ENCODE measurements at places on chromosomes 4 and X.

- DNase-seq, result no peak
These were observed 61.0 kb downstream of the CHRNA9 start for GRCh38 chr4:40395908-40396793.

DNA sequence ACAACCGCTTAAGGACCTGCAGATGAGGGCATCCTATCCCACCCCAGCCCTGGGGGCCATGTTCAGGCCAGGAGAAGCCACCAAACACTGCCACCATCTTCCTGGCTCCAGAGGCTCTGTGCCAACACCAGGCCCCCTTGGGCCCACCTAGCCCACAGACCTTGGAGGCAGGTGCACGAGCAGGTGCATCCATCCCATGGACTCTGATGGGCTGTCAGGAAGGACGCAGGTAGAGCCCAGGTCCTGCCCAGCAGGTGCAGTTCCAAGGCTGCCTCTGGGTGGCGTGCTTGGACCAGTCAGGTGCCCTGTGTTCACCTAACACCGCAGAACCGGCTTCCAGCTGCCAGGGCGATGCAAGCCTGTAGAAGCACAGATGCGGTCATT lies 22.8 kb upstream of the PDE6B start:
- no peak for DNase-seq

DNA sequence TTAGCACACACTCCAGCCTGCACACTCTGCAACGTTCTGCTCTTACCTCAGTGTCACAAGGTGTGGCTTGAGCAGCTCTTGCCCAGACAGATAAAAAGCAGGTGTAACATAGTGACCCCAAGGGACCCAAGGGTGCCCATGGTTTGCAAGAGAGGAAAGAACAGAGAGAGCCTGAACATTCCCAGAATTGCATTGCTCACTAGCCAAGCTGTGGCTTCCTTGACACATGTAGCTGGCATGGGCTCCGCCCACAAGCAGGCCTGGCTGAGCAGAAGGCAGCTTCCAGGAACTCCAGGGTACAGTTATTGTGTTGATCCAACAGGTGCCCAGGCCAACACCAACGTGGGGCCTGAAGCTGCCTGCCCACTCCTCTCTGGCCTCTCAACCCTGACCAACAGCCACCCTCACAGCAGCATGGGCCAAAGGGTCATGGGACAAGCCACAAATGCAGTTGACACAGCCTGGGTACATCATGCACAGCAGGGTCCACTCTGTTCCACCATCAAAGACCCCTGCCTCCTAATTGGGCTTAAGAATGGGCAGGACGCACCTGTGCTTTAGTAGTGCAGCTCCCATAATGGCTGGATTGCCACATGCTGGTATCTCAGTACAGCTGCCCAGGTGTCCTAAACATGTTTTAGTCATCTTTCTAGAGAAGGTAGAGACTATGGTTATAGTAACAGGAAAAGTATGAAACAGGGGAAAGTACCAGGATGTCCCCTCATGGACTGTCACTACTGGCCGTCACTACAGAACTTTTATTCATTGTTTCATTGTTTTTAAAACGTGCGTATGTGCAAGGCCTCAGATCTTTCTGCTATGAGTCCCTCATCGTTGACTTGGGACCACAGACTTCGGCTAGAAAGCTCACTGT lies 73.7 kb upstream of the ACSL1 start:
- DNase-seq, result no peak

DNA sequence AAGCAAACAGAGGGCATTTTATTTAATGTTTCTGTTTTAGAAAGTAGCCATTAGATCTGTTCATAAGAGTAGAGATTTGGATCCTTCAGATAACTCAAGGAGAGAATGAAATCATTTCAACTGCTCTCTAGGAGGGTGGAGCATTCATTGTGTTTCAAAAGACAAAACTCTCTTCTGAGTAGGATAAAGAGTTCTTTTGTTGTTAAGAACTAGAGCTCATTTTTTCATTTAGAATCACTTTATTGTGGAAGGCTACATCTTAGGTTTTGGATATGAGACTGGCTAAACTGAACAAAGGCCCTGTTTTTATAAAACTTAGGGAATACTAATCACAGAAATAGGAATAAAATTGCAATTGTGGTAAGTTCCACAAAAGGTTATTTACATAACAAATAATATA lies 193.9 kb upstream of the PCDH10 start:
- no peak for DNase-seq

DNA sequence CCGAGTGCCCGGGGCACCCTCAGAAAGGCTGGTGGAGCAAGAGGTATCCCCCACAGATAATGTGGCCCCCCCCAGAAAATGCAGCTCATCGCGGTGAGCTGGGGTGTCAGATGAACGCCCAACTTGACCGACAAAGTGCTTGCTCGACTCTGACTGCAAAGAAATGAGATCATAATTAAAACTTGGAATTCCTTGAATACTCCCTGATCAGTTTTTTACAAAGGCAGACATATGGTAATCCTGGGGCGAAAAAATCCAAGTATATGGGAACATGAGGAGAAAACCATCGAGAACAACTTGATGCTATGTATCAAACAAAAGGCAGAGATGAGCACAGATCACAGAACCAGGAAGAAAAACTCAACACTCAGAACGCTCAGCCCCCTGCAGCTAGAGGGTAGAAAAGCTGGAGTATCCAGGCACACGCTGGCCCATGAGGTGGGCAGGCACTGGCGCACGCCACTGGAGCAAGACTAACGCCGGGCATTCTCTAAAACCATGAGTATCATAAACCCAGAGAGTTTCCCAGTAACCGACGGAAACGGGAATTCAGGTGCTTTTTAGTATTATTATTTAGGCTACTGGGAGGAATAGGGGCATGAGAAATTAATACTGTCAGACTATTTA lies 127.3 kb downstream of the AFAP1 start:
- DNase-seq, result no peak

- DNase-seq, result no peak
These were observed 121.9 kb downstream of the KIT start for GRCh38 chr4:54779476-54780148.

- no peak for DNase-seq
These were observed 373 bp downstream of the ELOVL6 start for GRCh38 chr4:110198049-110198434.

Measured in T1000 (cell line).